ENCODE measurements at places on chromosomes 6 and 20.

GRCh38 chr6:75167851-75168250 is 38.0 kb downstream of the COL12A1 start:
- DNase-seq = no peak

DNA sequence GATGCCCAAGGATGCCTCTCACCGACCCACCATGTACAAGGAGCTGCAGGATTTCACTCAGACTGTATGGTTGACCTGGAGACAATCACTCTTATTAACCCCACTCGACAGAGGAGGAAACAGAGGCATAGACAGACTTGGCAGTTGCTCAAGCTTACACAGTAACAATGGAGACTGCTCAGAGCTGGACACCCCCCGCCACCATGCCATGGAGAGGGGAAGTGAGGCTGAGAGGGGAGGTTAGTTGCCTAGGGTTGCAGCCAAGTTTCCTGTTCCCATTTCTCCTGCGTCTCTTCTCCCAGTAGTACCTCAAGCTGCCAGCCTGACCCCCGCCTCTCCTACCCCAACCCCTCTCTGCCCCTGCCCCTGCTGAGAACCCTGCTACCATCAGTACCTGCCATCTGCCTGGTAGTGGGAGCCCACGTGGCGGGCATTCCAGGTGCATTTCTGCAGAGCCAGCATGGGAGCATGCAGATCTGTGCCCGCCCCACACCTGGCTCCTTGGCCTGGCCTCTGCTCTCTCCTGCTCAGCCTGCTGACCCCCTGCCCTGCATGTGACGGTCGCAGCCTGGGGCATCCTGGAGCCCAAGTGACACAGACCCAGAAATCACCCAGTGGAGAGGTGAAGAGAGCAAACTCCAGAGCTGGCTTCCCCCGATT is 157.7 kb downstream of the PREX1 start:
- no peak for DNase-seq

GRCh38 chr20:45629496-45630100 is at the start of gene WFDC10A:
Gene WFDC10A, plus strand, starts transcription at chr20:45629739. Its CDS starts 75 bp downstream, at chr20:45629814.
- no peak for DNase-seq

GRCh38 chr20:59386809-59387208 is 86.4 kb downstream of the EDN3 start:
- DNase-seq = no peak

DNA sequence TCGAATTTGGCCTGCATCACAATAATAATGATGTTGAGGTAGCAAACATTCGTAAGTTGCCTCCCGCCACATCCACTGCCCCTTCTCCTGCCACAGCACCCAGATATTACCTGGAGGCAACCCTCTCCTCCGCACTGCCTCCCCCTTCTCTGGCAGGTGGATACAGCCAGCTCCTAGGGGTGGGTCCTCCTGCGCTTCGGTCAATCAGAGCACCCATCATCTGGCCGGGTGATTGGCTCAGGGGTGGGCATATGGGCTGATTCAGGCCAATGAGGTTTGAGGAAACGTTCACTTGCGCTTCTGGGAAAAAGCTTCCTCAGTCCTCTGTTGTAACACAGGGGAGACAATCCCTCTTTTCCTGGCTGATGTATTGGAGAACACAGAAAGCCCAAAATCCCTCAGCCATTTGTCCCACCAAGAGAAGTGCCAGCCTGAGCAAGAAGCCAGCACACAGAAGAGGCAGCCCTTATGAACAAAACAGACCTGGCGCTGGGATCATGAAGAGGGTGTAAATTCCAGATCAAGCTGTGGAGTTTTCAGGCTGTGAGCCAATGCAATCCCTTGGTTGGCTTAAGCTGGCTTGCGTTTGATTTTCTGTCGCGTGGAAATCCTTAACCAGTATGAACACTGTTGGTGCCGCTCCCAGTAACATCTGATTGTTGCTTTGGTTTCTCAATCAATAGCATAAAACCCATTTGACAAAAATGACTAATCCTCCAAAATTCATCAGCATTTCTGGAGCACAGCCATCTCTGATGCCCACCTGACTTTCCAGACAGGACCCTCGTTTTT is 82.2 kb downstream of the PRDM1 start:
- DNase-seq = no peak

DNA sequence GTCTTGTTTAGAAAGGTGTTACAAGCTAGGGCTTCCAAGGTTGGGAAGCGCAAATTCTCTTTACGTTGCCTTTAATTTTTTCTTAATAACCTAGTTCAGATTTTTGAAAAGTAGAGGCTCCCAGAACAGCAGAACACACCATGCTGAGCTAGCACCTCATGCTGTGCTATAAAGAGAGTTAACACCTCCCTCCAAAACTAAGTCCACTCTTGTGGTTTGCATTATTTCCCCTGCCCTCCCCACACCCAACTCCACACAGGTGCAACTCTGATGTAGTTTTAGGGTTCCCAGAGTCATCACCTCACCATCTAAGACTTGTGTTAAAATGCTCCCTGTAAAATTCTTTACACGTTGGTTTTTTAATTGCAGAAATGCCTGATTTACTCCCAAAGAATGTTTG is 459.4 kb upstream of the JARID2 start:
- no peak for DNase-seq

DNA sequence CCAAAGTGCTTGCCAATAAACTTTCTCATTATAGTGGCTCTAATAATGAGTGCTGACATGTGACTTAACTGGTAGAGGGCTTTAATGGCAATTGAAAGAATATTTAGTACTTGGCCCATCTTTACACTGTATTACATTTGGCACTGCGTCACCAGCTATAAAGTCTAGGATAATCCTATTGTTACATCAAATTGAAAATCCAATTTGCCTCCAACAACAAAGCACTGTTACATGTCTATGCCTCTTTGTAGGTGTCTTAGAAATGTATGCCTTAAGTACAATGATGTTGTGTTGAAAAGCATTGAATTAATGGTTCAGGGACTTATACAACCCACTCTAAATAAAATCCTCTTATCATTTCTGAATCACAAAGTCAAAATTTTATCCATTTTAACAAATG is 420.4 kb upstream of the JAG1 start:
- no peak for DNase-seq

- no peak for DNase-seq
Measured at GRCh38 chr6:14674458-14674857, 556.9 kb downstream of the CD83 start.

DNA sequence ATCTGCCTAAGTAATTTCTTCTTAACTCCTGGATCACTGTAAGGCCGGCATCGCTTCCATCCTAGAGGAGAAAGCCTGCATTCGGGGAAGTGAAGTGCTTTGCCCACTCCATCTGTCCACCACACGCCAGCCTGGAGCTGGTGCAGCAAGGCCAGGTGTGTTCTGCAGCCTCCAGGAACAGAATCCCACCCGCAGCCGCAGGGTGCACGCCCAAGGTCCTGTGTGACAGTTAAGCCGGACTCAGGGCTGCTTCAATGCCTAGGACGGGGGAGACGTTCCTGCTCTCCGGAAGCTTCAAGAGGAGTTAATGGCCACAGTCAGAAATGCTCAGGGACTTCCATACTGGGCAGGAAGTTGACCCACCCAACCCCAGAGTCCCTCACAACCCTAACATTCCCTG is 86.1 kb upstream of the QKI start:
- DNase-seq = no peak

GRCh38 chr20:2805689-2806350 is 5.4 kb upstream of the CPXM1 start:
- no peak for DNase-seq

- peak; percentile 91 for DNase-seq
Measured at GRCh38 chr6:73451223-73452106, 632 bp downstream of the CGAS start.

- DNase-seq = peak; percentile 39
Measured at GRCh38 chr6:16762550-16763477, 1.6 kb upstream of the ATXN1 start.

- DNase-seq = no peak
Measured at GRCh38 chr6:110938171-110938570, 20.3 kb upstream of the GTF3C6 start.

- no peak for DNase-seq
Measured at GRCh38 chr20:5511930-5512329, 195.2 kb upstream of the PROKR2 start.

GRCh38 chr20:62297449-62298227 is 5.2 kb upstream of the ADRM1 start:
- DNase-seq = no peak

DNA sequence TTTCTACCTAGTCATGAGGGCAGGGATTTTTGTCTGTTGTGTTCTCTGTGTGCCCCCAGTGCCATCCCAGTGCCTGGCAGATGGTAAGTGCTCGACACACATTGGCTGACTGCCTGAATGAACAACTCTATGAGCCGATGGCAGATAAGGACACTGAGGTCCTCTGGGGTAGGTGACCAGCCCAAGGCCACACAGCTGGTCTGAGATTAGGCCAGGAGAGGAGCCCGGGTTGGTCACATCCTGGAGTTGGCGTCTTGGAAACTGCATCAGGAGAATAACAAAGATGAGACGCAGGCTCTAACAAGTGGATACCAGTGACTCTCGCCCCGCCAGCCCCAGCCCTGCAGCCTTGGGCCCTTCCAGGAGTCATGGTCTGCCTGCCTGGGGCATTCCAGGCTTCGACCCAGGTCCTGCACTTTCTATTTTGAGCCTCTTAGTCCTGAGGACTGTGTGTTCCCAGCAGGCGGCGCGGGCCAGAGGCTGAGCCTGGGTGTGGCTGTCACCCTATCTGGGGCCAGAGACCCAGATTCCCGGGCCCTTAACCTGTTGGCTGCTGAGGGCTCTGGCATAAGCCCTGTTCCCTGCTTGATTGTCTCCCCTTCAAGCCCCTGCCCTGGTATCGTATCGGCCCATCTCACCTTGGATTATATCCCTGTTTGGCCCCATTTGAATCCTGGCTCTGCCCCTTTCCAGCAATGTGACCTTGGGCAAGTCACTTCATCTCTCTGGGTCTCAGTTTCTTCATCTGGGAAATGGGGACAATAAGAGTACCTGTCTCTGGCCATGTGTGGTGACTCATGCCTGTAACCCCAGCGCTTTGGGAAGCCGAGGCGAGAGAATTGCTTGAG is 88.3 kb downstream of the CEBPB start:
- DNase-seq = no peak

- DNase-seq = no peak
Measured at GRCh38 chr20:32449057-32449889, 91.1 kb downstream of the ASXL1 start.

DNA sequence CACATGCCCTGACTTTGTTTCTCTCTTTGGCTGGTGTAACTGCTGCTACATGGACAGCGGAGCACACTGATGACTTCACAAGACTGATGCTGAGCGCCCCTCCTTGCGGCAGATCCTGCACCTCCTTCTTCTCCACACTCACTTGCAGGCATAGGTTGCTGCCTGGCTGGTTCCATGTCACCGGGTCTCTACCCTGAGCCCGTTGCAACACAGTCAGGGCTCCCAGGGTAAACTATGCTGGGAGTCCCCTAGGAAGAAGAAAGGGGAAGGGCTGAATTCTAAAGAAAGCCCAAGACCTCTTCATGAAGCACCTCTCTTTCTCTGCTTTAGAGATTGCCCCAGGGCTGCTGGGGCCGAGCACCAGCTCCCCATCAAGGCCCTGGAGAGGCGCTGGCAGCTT is 83.3 kb upstream of the DUSP22 start:
- DNase-seq = no peak

DNA sequence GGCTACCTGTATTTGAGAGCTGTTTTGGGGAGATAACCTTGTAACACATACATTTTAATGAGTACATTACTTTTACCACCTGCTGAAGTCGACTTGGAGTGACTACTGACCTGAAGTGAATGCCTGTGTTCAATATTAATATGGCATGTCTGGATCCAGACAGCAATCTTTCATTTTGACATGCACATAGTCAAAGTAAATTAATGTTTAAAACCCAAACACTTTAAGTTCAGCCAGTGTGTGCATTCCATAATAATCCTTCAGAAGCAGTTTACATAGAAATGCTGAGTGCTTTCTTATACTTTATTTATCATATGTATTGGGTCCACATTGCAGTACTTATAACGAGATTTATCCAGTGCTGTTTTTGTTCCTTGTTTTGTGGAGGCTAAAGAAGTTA is 38.0 kb downstream of the CDKAL1 start:
- DNase-seq = peak; percentile 64

- DNase-seq = no peak
Measured at GRCh38 chr20:53050338-53050737, 78.2 kb downstream of the TSHZ2 start.

DNA sequence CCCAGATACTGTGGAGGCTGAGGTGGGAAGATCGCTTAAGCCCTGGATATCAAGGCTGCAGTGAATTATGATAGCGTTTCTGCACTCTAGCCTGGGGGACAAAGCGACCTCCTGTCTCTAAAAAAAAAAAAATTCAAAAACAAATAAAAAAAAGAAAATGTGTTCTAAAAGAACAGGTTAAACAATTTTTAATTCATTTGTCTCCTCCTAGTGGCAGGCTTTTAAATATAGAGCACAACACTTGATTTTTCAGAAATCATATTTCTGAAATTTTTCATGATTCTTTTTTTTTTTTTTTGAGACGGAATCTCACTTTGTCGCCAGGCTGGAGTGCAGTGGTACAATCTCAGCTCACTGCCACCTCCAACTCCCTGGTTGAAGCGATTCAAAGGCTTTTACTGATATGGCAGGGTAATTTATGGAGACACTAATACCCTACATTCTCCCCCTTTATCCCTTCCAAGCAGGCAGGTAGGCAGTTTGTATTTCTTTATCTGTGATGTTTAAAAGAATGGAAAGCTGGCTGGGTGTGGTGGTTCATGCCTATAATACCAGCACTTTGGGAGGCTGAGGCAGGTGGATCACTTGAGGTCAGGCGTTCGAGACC is 8.7 kb upstream of the GTF3C6 start:
- no peak for DNase-seq
